T-helper 17 cell (primary cell): ENCODE measurements at places on chromosomes 6 and 20. TPM values are rescaled to one million over a fixed set of nuclear protein-coding genes. Genes with fewer than 3 reads are reported as not detected.

ZDHHC14 gene
- 3.6 TPM for total RNA-seq

HSPA1L gene
- 3.4 TPM for total RNA-seq

BMP2 gene
- not detected for total RNA-seq

FUT9 gene
- total RNA-seq, result not detected

ASIP gene
- not detected for total RNA-seq

RUNX2 gene
- 47.6 TPM for total RNA-seq

FAM217A gene
- total RNA-seq, result not detected

DNA sequence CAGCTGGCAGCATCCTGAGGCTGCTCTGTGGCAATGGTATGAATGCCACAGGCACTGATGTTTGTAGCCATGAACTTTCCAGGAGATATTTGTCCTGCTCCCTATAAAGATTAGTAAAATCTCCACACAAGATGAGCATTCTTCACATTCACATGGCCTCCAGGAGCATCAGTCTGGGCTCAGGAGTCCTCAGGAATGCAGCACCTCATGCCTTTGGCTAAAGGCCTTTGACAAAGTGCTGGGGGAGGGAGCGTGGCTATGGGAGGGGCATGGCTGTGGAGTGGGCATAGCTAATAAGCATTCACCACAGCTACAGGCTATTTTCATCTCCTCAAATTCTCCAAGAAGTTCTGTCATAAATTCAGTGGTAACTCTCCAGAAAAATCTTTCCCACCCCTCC lies 90.5 kb upstream of the LY86 start:
- DNase-seq, result no peak
- H3K27me3 ChIP-seq, result peaks cover 51% of the 10 kb centered on the region
- H3K36me3 ChIP-seq, result peaks cover 2% of the 10 kb centered on the region
- H3K27ac ChIP-seq, result no peak overlapping the region

DNA sequence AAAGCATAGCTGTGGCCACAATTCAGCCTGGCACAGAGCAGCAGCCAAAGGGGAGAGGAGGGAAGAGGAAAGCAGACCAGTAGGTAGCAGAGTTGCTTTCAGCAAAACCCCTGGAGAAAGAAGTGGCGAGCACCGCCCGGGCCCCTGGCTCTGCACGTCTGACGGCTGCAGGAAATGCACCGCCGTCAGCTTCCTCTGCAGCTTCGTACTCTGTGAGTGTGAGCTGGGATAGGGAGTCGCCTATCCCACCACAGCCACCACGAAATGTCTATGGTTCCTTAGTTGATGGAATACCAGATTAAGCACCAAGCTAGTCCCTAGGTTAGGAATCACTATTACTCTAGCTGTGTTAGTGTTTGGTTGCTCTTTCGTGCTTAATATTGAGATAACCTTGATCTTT lies 79.9 kb upstream of the NAA20 start:
- H3K36me3 ChIP-seq, result no peaks in the 10 kb centered on the region
- no peak for DNase-seq
- peak overlapping the region; percentile 80 for H3K4me3 ChIP-seq
- H3K27ac ChIP-seq, result peak overlapping the region; percentile 81

- H3K36me3 ChIP-seq, result no peaks in the 10 kb centered on the region
- peaks cover 32% of the 10 kb centered on the region for H3K27me3 ChIP-seq
- no peak overlapping the region for H3K4me3 ChIP-seq
- no peaks in the 10 kb centered on the region for H3K4me1 ChIP-seq
Observed at GRCh38 chr20:2244993-2245392, 50.8 kb upstream of the TGM3 start.

DNA sequence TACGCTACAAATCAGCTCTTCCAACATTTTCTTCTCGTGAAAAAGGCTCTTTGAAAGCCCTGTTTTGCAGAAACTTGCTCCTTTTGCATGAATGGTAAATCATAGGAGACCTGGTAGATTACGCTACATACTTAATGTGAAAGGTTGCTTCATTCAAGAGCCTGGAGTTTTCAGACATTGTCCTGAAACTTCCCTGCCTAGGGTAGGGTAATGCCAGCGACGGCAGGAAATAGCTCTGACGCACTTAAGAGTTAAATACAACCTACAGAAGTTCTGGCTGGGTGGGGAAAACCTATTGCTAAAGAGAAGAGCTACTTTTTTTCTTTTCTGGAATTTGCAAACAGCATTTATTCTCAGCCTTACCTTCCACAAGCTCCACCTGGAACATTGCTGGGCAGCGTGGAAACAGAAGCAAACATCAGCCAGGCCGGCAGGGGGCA lies 144.5 kb downstream of the LPA start:
- H3K27me3 ChIP-seq, result no peaks in the 10 kb centered on the region
- H3K4me1 ChIP-seq, result peaks cover 42% of the 10 kb centered on the region
- peak overlapping the region; percentile 82 for H3K27ac ChIP-seq
- no peak for DNase-seq
- peaks cover 3% of the 10 kb centered on the region for H3K36me3 ChIP-seq

DNA sequence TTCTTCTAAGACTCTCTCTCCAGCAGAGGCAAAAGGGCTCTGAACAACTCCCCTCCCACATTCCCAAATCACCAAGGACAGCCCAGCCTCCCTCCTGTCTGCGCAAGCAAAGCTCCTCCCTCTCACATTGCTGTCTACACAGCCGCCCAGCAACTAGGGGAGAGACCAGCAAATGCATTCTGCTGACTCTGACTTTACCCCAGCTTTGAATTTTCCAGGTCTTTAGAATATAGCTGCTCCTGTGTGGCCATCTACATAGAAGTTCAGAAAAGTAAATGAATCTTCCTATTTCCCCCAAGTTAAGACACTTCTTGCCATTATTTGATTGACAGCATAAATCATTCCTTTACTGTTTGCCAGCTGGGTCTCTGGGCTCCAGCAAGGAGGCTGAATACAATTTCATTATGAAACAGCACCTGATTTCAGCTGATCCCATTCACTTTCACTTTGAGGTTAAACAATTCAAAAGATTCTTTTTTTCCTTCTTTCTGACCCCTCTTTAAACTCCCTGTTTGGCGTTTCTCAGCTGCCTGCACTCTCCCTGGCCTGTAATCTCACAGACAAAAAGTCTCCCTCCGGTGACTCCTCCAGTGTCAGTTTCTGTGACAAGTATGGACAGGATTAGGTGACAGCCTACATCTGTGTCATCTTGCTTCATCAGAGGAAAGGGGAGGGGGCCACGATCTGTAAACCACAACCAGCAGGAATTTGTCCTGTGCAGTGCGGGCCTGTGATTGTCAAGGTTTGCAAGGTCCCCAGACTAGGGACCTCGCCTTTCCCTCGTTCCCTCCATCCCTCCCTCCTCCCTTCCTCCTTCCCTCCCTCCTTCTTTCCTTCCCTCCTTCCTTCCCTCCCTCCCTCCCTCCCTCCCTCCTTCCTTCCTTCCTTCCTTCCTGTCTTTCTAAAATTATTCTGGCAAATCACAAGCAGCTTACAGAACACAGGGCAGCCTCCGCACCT lies 205.6 kb upstream of the RIN2 start:
- H3K27ac ChIP-seq, result no peak overlapping the region
- DNase-seq, result no peak
- no peaks in the 10 kb centered on the region for H3K36me3 ChIP-seq
- H3K4me3 ChIP-seq, result no peak overlapping the region
- H3K4me1 ChIP-seq, result no peaks in the 10 kb centered on the region
- no peaks in the 10 kb centered on the region for H3K27me3 ChIP-seq

- no peaks in the 10 kb centered on the region for H3K4me1 ChIP-seq
- no peaks in the 10 kb centered on the region for H3K36me3 ChIP-seq
- H3K4me3 ChIP-seq, result no peak overlapping the region
- peaks cover 7% of the 10 kb centered on the region for H3K27me3 ChIP-seq
- H3K27ac ChIP-seq, result no peak overlapping the region
Observed at GRCh38 chr6:109406196-109406595, 23.9 kb upstream of the CD164 start.

DNA sequence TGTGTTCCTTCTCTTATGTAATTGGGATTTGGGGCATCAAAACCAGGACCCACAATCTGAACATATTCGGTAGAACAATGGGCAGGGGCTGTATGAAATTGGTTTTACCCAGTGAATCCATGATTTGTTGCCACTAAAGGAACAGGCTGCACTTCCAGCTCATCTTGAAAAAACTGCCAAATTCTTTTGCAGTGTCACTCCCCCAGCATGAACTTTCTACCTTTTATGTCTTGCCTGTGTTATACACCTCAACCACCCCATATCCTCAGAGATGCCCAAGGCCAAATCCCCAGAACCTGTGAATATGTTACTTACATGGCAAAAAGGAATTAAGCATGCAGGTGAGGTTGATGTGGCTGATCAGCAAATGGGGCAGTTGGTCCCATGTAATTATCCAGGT lies 280.2 kb upstream of the ECI2 start:
- no peaks in the 10 kb centered on the region for H3K4me1 ChIP-seq
- H3K4me3 ChIP-seq, result no peak overlapping the region
- no peak overlapping the region for H3K27ac ChIP-seq
- no peaks in the 10 kb centered on the region for H3K36me3 ChIP-seq

DNA sequence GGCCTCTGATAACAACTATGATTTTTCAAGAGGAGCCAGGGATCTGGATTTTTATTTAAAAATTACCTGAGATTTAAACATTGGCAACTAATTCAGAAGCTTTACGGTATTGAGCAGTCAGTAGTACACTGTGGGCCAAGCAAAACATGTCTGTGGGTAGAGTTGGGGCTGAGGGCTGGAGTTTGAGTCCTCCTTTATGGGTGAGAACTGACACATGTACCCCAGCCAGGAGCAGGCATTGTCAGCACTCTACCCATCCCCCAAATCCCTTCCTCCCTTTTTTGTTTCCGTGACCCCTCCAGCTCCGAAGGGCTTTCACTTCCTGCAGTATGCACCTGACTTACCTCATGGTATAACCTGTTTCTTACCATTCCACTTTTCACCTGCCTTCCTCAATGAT lies 131.4 kb downstream of the SNX5 start:
- H3K27me3 ChIP-seq, result peaks cover 11% of the 10 kb centered on the region
- no peak overlapping the region for H3K4me3 ChIP-seq
- peaks cover 4% of the 10 kb centered on the region for H3K4me1 ChIP-seq
- no peak for DNase-seq
- H3K27ac ChIP-seq, result no peak overlapping the region

- H3K36me3 ChIP-seq, result no peaks in the 10 kb centered on the region
- peaks cover 3% of the 10 kb centered on the region for H3K4me1 ChIP-seq
- DNase-seq, result no peak
- peaks cover 18% of the 10 kb centered on the region for H3K27me3 ChIP-seq
Observed at GRCh38 chr6:112144145-112144926, 56.9 kb downstream of the FAM229B start.

GRCh38 chr6:14386668-14387067 lies 269.1 kb downstream of the CD83 start:
- H3K36me3 ChIP-seq, result no peaks in the 10 kb centered on the region
- no peak for DNase-seq
- no peak overlapping the region for H3K4me3 ChIP-seq
- H3K27ac ChIP-seq, result no peak overlapping the region

GRCh38 chr20:25030649-25031207 lies 27.2 kb downstream of the ACSS1 start:
- H3K36me3 ChIP-seq, result peaks cover 9% of the 10 kb centered on the region
- no peak for DNase-seq
- peak overlapping the region; percentile 68 for H3K27ac ChIP-seq
- H3K4me1 ChIP-seq, result peaks cover 21% of the 10 kb centered on the region
- H3K27me3 ChIP-seq, result no peaks in the 10 kb centered on the region

DNA sequence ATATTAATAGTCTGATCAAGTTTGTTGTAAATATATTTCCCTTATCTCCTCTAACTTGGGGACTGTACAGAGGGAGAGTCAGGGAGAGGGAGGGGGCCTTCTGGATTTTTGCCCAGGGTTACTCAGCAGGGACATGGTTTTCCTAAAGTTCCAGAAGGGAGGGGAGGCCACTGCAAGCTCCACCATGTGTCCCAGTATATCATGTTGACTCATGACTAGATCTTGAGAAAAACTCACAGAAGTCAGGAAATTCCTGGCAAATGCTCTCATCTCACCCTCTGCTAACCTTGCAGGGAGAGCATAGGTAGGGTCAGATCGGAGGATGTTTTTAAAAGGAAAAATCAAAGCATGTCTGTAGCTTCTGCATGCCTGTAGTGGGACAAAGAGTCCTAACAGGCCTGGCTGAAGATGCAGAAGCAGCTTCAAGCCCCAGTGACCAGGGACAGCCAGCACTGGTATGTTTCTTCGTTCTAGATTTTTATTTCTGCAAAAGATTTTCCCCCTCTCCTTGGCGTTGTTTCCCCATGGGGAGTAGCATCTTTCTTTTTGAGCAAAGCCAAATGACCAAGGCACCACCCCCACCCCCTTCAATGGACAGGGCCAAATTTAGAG lies 272.9 kb upstream of the SUPT3H start:
- H3K27ac ChIP-seq, result no peak overlapping the region
- peaks cover 22% of the 10 kb centered on the region for H3K4me1 ChIP-seq
- DNase-seq, result no peak
- H3K4me3 ChIP-seq, result no peak overlapping the region
- no peaks in the 10 kb centered on the region for H3K27me3 ChIP-seq

- H3K27me3 ChIP-seq, result no peaks in the 10 kb centered on the region
- peaks cover 48% of the 10 kb centered on the region for H3K4me1 ChIP-seq
- no peaks in the 10 kb centered on the region for H3K36me3 ChIP-seq
- DNase-seq, result no peak
- H3K4me3 ChIP-seq, result peak overlapping the region; percentile 66
- no peak overlapping the region for H3K27ac ChIP-seq
Observed at GRCh38 chr6:7143476-7143974, 35.8 kb downstream of the RREB1 start.

GRCh38 chr20:44218446-44218845 lies 7.9 kb upstream of the OSER1 start:
- peak overlapping the region; percentile 96 for H3K27ac ChIP-seq
- H3K36me3 ChIP-seq, result peaks cover 9% of the 10 kb centered on the region
- H3K27me3 ChIP-seq, result no peaks in the 10 kb centered on the region
- peak; percentile 23 for DNase-seq
- H3K4me3 ChIP-seq, result peak overlapping the region; percentile 93

DNA sequence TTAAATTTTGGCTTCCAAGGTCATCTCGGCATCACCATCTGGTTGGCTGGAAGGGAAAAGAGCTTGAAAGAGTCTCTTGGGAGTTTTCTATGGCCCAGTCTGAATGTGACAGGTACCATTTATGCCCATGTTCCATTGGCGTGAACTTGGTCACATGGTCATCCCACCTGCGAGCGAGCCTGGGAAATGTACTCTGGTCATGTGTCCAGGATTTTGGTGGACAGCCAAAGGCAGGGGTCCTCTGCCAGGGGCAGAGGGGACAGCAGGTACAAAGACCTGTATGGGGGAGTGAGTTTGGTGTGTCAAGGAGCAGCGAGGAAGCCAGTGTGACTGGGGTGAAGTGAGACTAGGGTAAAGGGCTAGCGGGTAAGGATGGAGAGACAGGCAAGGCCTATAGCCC lies 112.6 kb downstream of the CDC5L start:
- no peaks in the 10 kb centered on the region for H3K36me3 ChIP-seq
- no peak for DNase-seq
- no peak overlapping the region for H3K27ac ChIP-seq

DNA sequence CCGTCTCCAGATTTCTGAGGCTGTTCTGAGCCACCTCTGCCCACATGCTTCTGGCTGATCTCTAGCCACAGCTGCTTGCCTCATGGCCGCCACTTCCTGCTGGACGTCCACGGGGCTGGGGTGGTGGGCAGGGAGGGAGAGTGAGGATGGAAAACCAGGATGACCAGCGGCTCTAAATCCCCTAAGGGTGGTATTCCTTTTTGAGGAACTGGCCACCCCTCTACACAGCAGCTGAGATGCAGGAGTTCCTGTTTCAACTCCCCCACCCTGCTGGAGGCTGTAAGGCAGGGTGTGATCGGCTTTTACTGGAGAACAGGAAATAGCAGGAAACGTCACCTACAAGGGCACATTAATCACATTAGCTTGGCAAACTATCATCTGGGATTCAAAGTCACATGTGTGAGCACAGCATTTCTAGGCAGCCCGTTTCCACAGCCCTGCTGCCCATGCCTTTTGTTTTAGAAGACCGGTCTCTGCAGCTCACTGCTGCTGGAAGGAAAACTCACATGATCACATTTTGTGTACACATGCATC lies 181.6 kb upstream of the ECI2 start:
- no peaks in the 10 kb centered on the region for H3K36me3 ChIP-seq
- H3K4me1 ChIP-seq, result no peaks in the 10 kb centered on the region
- H3K27me3 ChIP-seq, result peaks cover 27% of the 10 kb centered on the region
